OCI-M1 (cell line): ENCODE measurements at places on chromosomes 3 and 15.

DNA sequence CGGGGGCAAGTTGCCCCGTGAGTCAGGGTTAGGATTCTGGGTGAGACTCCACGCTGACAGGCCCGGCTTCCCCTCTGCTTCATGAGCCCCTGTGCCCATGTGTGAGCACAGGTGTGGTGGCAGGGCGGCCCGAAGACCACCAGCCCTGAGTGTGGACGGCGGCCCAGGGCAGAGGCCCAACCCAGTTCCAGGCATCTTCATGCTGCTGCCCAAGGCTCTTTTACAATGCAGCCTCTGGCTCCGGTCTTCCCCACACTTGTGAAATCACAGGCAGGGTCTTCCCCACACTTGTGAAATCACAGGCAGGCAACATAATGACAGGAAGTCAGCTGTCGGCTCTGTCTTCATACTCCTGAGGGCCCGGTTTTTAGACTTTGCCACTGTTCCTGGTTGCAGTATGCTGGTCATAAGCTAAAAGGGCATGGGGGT lies 78.8 kb downstream of the AAGAB start:
- DNase-seq: no peak

- no peak for DNase-seq
These were observed 60.6 kb upstream of the SEC61A1 start for GRCh38 chr3:127991681-127992080.

DNA sequence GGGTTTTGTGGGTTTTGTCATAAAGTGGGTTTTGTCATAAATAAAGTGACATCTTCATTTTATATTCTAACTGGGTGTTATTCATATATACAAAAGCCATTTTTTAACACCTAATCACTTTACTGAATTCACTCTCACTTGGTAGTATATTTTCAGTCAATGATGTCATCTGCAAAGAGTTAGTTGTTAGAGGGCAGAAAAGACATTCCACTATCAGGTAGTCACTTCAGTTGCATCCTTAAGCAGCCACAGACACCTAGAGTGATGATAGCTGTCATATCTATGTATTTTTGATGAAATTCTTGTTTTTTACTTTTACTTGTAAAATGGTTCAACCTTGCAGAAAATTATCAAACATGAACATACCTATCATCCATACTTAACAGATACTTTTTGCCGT lies 89.0 kb downstream of the DHX36 start:
- DNase-seq: no peak

GRCh38 chr15:49813625-49814024 lies 192.8 kb downstream of the DTWD1 start:
- DNase-seq: no peak

- no peak for DNase-seq
These were observed 136.9 kb upstream of the CFAP20DC start for GRCh38 chr3:59186725-59187124.

- peak; percentile 17 for DNase-seq
These were observed 32.4 kb upstream of the ALDH1L1 start for GRCh38 chr3:126212620-126213378.

DNA sequence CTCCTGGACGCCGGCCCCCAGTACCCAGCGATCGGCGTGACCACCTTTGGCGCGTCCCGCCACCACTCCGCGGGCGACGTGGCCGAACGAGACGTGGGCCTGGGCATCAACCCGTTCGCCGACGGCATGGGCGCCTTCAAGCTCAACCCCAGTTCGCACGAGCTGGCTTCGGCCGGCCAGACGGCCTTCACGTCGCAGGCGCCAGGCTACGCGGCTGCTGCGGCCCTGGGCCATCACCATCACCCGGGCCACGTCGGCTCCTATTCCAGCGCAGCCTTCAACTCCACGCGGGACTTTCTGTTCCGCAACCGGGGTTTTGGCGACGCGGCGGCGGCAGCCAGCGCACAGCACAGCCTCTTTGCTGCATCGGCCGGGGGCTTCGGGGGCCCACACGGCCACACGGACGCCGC lies 956 bp downstream of the ZIC1 start:
- DNase-seq: no peak

- DNase-seq: no peak
These were observed 89.7 kb downstream of the CRTC3 start for GRCh38 chr15:90619468-90619867.

DNA sequence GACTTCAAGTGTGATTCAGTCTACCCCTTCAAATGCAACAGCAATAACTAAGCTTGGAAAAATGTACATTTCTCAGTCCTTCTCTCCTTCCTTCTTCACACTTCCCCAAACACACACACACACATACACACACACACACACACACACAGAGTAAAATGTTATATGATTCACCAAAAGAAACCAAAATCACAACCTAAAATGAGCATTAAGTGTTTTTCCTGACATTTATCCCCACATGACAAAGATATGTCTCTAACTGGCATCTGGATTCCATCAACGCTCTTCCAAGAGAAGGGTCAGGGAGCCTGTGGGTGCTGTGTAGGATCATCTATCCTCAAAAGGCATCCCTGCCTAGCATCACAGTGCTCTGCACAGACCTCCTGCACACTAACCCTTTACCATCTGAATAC lies 21.0 kb downstream of the PDZRN3 start:
- DNase-seq: no peak

DNA sequence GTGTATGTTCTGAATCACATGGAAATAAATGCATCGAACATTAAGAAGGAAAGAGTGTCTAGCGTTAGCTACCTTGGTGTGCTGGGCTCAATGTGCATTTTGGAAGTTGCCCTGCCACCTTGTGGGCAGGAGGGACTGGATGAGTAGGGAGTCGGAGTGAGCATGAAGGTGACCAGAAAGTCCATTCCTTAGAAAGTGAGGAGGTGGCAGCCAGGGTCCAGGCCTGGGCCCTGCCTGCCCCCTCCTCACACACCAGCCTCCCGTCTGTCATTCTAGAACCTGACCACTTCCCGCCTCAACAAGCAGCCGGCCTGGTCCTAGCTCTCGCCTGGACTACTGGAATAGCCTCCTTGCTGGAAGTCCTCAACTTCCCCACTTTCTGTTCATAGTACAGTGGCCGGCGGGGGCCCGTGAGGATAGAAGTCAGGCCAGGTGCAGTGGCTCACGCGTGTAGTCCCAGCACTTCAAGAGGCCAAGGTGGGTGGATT lies 10.2 kb upstream of the GATA2 start:
- no peak for DNase-seq

DNA sequence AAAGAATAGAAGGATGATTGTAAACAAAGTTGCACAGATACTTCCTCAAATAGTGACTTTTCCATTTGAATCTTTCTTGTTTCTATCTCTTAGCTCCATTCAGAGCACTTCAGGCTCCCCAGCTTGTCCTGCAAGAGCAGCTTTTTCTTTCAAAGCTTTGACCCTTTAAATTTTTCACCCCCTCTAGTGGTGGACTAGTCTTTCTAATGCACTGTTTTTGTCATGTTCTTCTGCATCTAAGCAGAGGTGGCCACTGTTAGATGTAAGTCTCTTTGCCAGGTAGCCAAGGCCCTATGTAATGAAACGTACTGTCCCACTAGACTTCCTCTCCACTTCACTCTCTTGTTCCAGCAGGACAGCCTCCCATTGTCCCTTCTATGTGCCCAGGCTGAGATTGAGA lies 74.0 kb upstream of the MANF start:
- peak; percentile 4 for DNase-seq

GRCh38 chr3:149879872-149880271 lies 66.9 kb downstream of the RNF13 start:
- peak; percentile 70 for DNase-seq

- DNase-seq: peak; percentile 94
These were observed 53.9 kb downstream of the C3orf38 start for GRCh38 chr3:88203642-88204055.

DNA sequence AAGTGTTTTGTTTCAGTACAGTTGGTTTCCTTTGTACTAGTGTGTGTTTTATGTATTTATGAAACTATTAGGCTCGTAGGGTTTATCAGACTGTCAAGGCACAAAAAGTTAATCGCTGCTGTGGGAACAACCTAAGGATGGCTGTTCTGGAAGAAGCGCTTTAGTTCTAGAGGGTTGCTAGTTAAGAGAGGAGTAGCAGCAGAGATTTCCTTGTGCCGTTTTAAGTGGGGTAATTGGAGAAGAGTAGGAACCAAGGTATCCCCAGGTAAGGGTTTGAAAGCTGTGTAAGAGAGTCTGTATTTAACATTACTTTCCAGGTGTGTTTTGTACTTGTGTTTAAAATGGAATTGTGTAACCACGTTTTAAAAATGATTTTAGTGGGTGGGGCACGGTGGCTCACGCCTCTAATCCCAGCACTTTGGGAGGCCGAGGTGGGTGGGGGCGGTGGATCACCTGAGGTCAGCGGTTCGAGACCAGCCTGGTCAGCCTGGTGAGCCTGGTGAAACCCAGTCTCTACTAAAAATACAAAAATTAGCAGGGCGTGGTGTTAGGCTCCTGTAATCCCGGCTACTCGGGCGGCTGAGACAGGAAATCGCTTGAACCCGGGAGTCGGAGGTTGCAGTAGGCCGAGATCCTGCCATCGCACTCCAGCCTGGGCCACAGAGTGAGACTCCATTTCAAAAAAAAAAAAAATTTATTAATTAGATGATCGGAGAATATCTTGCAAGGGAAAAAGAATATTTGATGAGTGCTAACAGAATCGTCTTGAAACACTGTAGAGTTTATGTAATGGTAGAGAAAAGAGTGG lies 2.6 kb downstream of the MORF4L1 start:
- no peak for DNase-seq

DNA sequence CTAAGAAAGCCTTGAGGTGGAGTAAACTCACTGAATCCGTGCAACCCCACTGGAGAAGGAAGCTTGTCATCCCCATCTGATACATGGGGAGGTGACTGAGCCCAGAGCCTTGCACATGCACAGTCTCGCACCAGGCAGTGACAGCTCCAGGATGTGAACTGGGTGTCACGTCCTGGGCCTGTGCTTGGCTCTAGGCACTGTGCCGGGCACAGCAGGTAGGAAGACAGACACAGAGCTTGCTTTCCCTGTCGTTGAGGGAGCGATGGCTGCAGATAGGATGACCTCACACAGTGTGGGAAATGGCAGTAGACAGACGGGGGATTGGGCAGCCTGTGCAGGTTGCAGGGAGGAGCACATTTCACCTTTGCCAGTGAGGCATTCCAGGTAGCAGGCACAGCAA lies 12.2 kb upstream of the ATP2B2 start:
- no peak for DNase-seq

- peak; percentile 2 for DNase-seq
These were observed 270.3 kb downstream of the RYR3 start for GRCh38 chr15:33581032-33581431.

DNA sequence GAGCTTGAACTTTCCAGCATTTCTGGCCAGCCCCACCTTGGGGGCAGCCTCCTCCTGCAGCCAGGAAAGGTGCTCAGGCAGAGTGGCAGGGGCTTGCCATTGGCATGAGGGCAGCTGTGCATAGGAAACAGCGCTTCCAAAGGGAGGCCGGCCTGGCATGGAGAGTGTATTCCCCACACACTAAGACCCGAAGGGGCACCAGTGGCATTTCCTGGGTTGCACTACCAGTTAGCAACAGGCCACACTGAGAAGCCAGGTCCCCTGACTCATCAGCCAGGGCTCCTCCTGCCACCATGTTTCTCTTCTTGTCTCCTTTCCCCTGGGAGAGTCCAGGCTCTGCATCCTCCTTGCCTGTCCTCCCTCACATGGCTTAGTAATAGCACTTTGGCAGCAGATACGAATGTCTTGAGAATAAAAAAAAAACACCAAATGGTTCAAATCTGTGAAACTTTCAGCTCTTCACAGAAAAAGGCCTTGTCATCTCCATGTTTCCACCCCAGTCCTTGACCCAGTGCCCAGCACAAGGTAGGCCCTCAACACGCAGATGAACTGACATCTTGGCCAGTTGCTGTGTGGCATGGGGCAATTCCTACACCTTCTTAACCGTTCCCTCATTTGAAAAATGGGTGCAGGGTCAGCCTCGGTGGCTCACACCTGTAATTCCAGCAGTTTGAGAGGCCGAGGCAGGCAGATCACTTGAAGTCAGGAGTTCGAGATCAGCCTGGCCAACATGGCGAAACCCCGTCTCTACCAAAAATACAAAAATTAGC lies 180.4 kb downstream of the SMAD6 start:
- DNase-seq: no peak

DNA sequence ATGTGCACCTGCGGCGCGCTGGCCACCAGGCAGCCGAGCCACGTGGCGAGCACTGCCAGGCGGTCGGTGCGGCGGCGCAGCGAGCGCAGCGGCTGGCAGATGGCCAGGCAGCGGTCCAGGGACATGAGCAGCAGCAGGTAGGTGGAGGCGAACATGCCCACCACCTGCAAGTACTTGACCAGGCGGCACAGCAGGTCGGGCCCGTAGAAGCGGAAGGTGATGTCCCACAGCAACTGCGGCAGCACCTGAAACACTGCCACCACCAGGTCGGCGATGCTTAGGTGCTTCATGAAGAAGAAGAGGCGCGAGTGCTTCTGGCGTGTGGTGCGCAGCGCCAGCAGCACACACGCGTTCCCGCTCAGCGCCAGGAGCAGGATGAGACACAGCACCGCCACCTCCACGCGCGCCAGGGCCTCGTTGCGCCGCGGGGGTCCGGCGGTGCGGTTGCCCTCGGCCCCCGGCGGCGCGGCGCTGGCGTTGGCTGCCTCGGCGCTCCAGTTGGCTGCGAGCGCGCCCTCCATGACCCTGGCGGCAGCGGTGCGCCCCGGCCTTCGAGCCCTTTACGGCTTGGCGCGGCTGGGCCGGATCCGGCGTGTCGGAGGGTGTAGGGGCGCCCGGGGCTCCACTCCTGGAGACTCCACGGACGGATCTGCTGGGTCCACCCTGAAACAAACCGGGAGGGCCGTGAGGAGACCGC lies 1.6 kb downstream of the OXTR start:
- DNase-seq: no peak

DNA sequence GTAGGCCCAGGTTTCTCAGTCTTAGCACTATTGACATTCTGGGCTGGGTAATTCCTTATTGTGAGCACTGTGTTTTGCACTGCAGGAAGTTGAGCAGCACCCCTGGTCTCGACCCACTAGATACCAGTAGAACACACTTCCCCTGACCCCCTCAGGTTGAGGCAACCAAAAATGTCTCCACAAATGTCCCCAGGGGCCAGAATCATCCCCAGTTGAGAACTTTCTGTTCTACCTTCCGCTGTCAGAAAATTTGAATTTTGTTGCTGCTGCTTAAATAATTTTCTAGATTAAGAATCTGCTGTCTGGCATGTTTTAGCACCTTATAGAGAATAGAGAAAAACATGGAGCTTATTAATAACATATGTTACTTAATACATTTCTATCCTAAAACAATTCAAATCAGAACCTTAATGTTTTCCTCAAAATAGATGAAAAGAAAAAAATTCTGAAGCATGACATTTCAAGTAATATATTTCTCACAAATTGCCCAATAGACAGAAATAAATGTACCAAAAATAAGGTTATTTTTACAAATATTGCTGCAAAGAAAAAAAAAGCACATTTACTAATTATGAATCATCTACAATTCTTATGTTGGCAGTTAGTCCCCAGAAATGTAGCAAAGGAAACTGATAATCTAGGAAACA lies 13.2 kb upstream of the THRB start:
- DNase-seq: no peak

- no peak for DNase-seq
These were observed 33.1 kb downstream of the SELENOT start for GRCh38 chr3:150636258-150636657.

DNA sequence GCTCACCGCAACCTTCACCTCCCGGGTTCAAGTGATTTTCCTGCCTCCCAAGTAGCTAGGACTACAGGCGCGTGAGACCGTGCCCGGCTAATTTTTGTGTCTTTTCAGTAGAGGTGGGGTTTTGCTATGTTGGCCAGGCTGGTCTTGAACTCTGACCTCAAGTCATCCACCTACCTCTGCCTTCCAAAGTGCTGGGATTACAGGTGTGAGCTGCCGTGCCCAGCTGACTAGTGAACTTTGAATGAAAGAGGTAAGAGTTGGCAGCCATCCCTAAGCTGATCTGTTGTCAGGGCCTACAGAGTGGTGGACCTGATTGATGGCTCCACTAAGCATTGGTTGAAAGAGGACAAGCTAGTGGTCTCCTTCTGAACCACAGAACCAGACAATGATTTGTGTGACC lies 15.3 kb downstream of the PXK start:
- DNase-seq: no peak
